ENCODE measurements at places on chromosomes 13 and 19. TPM values are rescaled to one million over a fixed set of nuclear protein-coding genes. Genes with fewer than 3 reads are reported as not detected.

- DNase-seq = no peak
These were observed 141.1 kb downstream of the GPC5 start for GRCh38 chr13:91539286-91540157.

DNA sequence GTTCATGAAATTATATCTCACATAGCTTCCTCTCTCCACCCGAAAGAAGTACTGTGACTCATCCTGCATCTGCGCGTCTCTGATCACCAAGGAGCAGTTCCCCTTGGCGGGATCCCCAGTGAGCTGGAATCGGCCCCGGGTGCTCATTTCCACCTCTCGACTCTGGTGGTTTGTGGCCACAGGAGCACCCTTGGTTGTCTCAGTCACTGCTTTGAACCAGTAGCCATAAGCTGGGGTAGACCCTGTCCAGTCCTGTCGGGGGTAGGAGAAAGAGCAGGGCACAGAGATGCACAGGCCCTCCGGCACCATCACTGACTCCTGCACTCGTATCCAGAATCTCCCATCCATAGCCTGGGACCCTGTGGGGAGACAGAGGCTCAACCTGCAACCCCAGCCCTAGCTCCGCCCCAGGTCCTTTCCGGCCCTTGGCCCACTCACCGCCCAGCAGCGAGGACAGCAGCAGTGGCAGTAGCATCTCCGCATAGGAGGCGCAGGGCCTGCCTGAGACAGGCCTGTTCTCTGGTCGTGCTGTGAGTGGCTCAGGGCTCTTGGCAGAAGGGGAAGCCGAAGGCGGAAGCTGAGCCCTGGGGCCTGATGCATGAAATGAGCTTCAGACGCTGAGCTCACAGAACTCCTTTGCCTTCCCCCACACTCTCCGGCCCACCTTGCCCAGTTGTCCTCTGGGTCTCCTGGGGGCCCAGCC is at the start of gene SIGLEC10:
TSS of gene SIGLEC10 (minus strand) at position 536 of the 703 bp plus-strand sequence. CDS start at position 475, 61 bp downstream.
- DNase-seq = no peak

SCAF1 gene
- total RNA-seq = 3.1 TPM

DNA sequence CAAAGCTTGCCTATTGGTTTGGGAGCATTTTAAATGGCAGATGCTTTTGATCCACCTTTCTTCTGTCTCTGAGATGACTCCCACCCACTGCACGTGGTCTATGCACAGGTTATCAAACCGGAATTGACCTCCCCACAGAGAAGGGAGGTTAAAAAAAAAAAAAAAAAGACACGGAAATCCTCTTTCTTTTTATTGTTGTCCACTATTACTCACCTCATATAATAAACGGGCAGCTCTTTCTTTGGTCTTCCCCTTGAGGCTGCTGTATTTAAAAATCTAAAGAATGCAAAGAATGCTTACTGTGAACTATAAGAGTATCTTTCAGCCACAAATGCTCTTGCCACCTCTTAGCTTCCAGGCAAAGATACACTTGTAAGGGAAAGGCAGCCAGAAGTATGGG is 329.7 kb downstream of the NDFIP2 start:
- DNase-seq = peak; percentile 58

GRCh38 chr19:12764698-12765097 is 10.7 kb downstream of the HOOK2 start:
- DNase-seq = no peak

- DNase-seq = peak; percentile 37
These were observed 6.2 kb upstream of the SMG9 start for GRCh38 chr19:43760941-43761340.

CD33 gene
- not detected for total RNA-seq

- no peak for DNase-seq
These were observed 721 bp downstream of the TNFSF11 start for GRCh38 chr13:42574435-42575311.

DNA sequence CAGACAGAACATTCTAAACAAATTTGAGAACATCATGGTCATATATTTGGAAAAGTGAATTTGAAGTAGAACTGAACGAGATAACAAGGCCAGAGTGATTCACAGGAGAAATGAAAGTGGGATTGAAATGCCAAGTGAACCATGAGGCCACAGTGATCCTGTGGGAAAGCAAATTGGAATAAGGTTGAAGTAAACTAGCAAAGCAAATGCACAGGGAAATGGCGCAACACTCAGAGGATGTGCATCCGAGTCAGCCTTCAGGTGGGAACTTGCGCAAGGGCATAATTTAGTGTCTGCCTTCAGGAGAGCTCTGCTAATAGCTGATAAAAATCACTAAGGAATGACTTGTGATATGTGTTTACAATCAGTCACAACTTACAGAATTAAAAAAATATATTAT is 696.6 kb downstream of the LIG4 start:
- DNase-seq = peak; percentile 45

- DNase-seq = no peak
These were observed 7.7 kb downstream of the PLEKHF1 start for GRCh38 chr19:29672933-29673336.

ZNF564 gene
- 9.4 TPM for total RNA-seq

ZNF17 gene
- total RNA-seq = 17.4 TPM

CEACAM8 gene
- not detected for total RNA-seq

DNA sequence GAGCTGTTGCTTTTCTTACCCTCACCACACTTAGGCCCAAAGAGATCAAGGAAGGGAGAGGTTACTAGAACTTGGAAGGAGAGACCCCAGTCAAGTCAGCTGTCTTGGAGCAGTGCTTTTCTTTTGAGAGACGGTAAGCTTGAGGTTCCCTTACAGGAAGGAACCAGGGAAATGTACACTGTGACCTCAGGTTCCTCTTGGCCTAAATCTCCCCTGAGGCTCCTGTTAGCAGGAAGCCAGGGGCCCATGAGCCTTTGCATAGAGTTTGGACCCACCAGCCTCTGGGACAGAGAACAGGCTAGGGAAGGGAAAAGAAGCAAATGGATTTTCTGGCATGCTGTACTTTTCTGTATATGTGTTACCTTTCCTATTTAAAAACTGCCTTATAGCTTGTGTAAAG is 5.9 kb upstream of the GPR18 start:
- no peak for DNase-seq

GRCh38 chr19:17886515-17886914 is 14.8 kb downstream of the SLC5A5 start:
- DNase-seq = no peak

GRCh38 chr19:33697766-33698165 is 76.0 kb downstream of the CHST8 start:
- no peak for DNase-seq

GIPR gene
- 0.18 TPM for total RNA-seq

DNA sequence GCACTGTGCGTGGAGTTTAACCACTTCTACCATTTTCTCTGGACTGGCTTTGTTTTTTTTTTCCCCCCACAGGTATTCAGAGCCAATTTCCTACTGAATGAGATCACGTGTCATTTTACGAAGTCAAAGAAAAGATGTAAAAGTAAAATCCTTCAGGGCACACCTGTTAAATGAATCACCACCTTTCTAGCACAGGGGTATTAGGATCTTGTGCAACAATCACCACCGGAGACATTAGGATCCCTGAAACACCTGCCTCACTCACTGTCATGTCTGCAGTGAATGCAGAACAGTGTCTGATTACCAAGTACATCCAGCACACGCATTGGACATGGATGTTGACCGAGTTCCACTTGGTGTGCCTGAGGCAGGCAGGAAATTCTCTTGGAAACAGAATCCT is 17.2 kb downstream of the BRD4 start:
- DNase-seq = no peak

APOC1 gene
- not detected for total RNA-seq

BCAM gene
- total RNA-seq = 2.3 TPM

DNA sequence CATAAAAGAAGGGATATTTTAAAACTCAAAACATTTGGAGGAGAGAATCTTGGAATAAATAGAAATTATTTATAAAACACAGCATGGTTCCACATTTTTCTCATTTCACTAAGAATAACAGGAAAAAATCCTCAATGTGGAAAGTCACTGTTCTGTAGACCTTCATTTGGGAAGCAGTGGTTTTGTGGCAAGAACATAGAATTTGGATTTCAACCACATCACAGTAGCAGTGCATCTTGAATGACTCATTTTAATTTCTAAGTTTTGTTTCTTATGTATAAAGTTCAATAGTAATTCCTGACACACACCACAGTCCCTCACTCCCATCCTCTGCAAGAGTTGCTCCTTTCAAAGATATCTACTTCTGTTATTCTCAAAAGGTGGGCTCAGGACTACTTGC is 264.0 kb downstream of the ENOX1 start:
- DNase-seq = peak; percentile 26

- DNase-seq = no peak
These were observed 26.8 kb upstream of the TINCR start for GRCh38 chr19:5594521-5594950.

GRCh38 chr19:54492568-54492967 is 10.1 kb upstream of the LAIR2 start:
- no peak for DNase-seq
